ENCODE measurements at places on chromosomes 7 and 10.

DNA sequence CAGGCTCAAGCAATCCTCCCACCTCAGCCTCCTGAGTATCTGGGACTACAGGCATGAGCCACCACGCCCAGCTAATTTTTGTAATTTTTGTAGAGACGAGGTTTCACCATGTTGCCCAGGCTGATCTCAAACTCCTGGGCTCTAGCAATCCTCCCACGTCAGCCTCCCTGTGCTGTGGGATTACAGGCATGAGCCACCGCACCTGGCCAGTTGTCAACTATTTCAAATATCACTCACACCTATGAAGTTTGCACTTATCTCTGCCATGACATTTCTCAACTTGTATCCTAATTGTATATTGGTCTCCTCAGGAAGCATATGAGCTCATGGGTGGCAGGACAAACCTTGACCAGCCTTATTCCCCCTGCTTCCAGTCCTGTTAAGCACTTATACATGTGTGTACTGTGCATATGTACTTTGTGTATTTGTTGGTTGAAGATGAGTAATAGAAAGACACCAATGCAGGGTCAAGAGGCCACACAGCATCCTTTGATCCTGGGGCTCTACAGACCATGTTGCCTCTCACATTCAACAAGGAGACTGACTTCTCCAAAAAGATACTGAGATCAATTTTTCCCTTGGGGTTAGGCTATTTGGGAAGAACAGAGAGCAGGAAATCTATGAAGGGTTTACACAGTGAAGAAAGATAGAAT lies 82.2 kb downstream of the SLC16A9 start:
- DNase-seq: no peak

GRCh38 chr10:8389630-8390029 lies 335.1 kb downstream of the GATA3 start:
- no peak for DNase-seq

GRCh38 chr7:119945822-119946221 lies 327.2 kb upstream of the KCND2 start:
- no peak for DNase-seq

GRCh38 chr10:114537736-114538135 lies 120.3 kb downstream of the ABLIM1 start:
- no peak for DNase-seq

- no peak for DNase-seq
Measured at GRCh38 chr10:73478636-73479035, 17.2 kb downstream of the PPP3CB start.

DNA sequence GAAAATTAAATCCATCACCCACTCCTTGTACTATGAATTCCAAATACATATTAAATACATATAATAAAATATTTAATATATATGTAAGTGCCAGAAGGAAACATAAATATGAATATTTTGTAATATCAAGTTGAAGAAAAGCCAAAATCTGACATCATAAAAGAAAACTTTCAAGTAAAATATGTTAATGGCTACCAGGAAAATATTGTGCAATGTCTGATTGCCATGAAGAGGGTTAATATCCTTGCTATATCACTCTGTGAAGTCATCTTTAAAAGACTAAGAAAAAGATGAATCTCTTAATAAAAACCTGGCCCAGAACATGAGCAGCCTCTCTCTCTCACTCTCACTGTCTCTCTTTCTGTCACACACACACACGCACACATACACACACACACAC lies 130.2 kb downstream of the EGFR start:
- no peak for DNase-seq

- DNase-seq: no peak
Measured at GRCh38 chr7:70631718-70632117, 500.2 kb upstream of the GALNT17 start.

GRCh38 chr10:101287183-101287996 lies 58.1 kb upstream of the LBX1 start:
- no peak for DNase-seq

DNA sequence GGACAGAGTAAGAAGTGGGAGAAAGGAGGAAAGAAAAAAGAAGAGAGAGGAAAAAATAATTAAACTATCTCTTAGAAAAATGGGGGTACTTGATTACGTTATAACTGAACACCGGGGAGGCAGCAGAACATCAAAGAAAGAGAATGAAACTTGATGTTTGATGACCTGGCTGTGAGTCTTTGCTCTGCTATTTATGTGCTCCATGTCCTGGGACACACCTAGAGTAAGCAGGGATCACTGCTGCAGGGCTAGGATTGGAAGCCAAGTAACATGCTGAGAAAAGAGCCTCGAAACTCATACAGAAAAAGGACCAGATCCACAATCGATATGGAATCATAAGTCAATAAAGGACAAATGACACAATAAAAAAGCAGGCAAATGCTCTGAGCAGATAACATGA lies 56.7 kb upstream of the COL13A1 start:
- no peak for DNase-seq

DNA sequence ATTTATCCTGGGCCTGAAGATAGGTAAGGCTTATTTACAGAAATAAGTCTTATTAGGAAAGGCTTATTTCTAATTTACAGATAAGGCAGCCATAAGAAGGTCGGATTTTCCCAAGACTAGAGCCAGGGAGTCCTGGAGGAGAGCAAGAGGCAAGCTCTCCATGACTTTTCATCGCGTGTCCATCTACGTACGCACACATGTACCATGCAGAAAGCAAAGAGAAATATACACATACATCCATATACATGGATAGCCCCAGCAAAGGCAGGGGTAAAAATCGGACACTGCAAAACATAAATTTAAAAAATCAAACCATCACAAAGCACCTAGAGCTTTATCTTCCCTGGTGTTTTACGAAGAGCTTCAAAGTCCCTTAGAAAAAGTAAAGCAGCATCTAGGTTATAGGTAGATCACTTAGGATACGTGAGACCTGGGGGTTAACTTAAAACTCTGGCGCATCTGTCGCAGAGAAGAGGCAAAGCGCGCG lies 25.8 kb upstream of the ZRANB1 start:
- no peak for DNase-seq

- no peak for DNase-seq
Measured at GRCh38 chr7:147607157-147607800, 983.3 kb upstream of the C7orf33 start.

DNA sequence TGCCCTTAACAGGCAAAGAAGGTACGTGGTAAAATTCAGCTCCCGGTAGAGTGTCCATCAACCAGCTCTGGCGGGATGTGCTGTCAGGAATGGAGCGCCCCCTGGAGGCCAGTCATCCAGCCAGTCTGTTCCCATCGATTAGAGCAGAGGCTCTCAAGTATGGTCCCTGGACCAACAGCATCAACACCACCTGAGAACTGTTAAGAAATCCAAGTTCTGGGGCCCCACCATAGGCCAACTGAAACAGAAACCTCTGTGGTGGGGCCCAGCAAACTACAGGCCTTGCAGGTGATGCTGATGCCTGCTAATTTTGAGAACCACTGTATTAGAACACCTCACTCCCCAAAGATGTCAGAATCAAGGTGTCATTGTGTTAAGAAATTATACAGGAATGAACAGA lies 109.2 kb downstream of the DPY19L1 start:
- DNase-seq: no peak

- no peak for DNase-seq
Measured at GRCh38 chr10:69578508-69578991, 5.3 kb upstream of the NEUROG3 start.

GRCh38 chr10:109982123-109982522 lies 25.7 kb upstream of the ADD3 start:
- no peak for DNase-seq

DNA sequence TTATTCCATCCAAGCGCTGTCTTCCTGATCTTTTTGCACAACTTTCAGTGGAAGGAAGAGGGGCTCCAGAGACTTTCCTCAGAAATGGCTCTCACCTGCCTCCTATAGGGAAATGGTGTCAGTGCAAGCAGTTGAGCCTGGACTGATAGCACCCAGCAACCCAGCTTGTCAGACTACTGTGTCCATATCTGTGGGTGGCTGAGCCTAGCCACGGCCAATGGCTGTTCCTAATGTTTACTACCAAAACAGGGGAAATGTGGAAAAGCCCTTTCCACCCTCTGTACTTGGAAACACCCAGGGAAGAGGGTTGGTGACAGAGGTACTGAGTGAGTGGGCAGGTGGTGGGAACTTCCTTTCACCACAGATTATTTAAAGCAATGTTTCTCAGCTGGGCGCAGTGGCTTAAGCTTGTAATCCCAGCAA lies 4.3 kb upstream of the YKT6 start:
- DNase-seq: no peak

- no peak for DNase-seq
Measured at GRCh38 chr7:91554883-91555282, 290.6 kb downstream of the FZD1 start.

DNA sequence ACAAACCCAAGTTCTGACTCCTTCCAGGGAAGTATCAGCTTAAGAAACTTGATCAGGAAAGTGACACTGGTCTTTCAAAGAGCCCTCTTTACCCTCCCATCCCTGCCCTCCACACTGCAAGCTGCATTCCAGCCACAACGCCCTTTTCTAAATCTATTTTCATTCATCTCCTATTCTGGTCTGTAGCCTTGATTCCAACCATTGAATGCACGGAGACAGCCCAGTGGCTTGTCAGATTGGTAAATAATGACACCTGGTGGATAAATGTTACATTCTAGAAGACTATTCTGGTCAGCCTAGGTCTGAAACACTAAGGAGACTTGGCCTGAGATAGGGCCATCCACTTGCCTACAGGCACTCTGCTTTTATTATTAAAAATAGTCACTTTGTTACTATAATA lies 20.9 kb downstream of the MORN4 start:
- DNase-seq: no peak
